ENCODE measurements at places on chromosomes 12 and 14. TPM values are rescaled to one million over a fixed set of nuclear protein-coding genes. Genes with fewer than 3 reads are reported as not detected.

DNA sequence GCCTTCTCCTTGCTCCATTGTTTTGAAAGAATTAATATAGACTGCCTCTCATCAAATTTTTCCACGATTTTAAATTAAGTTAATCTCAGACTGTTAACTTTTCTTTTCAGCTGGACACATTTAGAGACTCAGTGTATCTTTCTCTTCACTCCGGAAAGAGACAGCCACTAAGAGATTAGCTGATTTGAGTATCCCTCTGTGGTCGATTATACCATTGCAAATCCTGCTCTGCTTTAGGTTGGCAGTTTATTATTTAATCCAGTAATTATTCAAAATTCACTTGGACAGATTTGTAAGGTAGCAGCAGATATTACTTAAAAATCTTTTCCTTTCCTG, 588 bp upstream of the TWF1 start:
- DNase-seq = no peak

DNA sequence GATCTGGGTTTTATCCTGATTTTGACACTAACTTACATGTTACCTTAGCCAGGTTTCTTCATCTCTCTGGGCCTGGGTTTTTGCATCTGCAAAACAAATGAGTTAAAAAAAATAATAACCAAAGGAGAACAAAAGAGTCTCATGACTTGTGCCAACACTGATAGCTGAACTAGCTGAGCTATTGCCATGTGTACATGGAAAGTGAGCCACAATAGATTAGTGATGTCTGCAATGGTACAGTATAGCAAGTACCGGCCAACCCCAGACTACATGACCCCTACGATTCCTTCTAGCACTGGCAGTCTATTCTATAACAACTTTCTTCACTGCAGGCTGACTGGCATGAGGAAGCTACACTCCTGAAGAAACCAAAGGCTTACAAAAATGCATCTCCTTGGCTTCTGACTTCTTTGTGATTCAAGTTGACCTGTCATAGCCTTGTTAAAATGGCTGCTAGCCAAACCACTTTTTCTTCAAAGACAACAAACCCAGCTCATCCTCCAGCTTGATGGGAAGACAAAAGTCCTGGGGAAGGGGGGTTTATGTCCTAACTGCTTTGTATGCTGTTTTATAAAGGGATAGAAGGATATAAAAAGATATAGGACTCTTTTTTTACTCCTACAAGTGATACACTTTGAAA, 123.7 kb downstream of the DAD1 start:
- no peak for DNase-seq

The PKP2 gene
- not detected for total RNA-seq

DNA sequence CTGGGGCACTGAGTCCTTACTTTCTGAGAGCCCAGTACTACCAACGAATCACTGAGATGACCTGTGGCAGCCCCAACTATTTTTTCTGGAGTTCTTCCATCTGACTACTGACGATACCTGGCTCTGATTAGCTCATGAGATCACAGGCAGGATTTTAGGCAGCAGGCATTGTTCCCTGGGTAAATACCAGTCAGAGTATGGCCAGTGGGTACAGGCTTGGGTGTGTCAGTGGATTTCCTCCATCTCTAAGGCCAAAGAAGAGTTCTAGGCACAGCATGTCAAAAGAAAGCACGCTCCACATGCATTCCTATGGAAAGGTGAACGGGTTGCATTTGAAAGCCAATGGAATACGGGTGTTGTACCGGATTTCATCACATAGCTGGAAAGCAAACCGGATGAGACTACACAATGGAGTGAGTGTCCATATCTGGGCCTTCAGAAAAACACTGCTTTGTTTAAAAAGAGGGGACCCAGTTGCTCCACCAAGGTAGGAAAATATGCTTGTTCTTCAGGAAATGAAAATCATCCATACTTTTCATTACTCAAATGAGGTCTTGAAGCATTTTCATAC, 55.0 kb downstream of the PAX9 start:
- DNase-seq = no peak

DNA sequence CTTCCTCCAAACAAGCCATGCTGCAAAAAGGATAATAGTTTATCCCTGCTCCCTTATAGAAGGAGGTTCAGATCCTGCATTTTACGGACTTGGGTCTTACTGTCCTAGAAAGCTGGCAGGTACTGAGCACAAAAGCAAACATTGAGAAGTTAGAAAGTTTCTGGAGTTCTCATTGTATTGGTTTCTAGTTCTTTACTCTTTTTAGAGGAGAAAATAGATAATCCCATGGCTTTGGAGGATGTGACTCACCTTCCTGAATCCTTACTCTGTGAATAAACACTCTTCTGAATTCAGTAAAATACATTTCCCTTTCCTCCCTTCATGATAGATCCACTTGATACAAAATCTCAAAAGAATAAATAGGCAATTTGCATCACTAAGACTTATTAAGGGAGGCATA, 188.9 kb downstream of the NPAS3 start:
- no peak for DNase-seq

- DNase-seq = no peak
Observed at GRCh38 chr14:38710196-38710595, 392.8 kb downstream of the SEC23A start.

DNA sequence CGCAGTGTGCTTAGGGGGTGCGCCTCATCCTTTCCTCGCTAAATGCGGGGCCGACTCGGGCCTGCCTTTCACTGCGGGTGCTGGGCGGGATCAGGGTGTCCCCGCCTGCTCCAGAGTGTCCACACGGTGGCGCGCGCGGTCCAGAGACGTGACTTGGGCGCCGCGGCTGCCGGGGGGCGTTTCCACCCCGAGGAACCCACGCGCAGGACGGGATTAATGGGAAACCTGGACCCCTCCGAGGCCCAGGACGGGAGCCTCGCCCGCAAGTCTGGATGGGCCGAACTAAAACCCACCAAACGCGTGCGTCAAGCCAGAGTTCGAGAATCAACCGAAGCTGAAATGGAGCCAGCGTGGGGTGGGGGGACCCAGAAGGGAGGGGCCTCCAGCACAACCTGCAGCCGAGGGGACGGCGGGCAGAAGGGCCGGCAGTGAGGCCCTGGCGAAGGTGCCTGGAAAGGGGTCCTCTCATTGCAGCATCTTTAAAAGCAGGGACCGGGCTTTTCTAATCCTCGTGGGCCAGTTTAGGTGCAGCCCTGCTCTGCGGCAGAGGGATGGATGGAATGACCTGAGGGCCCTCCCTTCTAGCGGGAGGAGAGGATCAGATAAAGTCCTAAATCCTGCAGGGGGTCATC, 93.3 kb downstream of the NINJ2 start:
- DNase-seq = peak; percentile 89

The NAA25 gene
- total RNA-seq = 35.1 TPM

GRCh38 chr12:122028165-122028904, 6.7 kb downstream of the BCL7A start:
- no peak for DNase-seq

- no peak for DNase-seq
Observed at GRCh38 chr12:89709995-89710872, 1.6 kb upstream of the ATP2B1 start.

GRCh38 chr14:49992901-49993339, 100.0 kb downstream of the ARF6 start:
- no peak for DNase-seq

DNA sequence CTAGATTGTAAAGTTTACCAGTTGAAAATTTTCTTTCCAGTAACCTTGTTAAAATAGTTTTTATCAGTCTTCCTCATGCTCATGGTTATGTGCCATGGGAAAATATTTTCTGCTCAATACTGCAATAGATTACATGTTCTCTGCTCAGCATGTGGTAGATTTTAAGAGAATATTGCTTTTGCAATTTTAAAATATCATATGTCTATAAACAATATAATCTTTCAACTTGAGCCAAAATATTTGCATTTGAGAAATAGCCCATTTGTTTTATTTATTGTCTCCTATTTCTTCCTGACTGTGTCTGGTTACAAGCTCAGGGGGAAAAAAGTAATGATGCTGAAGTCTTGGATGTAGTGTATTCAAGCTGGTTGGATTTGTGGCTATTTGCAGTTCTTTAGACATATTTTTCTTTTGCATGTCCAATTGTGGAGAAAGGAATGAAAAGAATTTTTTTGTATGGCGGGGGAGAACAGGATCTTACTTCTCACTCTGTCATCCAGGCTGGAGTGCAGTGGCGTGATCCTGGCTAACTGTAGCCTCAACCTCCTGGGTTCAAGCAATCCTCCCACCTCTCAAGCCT, 342.6 kb upstream of the NAV3 start:
- DNase-seq = no peak

GRCh38 chr14:68981539-68981976, 2.5 kb upstream of the ACTN1 start:
- no peak for DNase-seq

DNA sequence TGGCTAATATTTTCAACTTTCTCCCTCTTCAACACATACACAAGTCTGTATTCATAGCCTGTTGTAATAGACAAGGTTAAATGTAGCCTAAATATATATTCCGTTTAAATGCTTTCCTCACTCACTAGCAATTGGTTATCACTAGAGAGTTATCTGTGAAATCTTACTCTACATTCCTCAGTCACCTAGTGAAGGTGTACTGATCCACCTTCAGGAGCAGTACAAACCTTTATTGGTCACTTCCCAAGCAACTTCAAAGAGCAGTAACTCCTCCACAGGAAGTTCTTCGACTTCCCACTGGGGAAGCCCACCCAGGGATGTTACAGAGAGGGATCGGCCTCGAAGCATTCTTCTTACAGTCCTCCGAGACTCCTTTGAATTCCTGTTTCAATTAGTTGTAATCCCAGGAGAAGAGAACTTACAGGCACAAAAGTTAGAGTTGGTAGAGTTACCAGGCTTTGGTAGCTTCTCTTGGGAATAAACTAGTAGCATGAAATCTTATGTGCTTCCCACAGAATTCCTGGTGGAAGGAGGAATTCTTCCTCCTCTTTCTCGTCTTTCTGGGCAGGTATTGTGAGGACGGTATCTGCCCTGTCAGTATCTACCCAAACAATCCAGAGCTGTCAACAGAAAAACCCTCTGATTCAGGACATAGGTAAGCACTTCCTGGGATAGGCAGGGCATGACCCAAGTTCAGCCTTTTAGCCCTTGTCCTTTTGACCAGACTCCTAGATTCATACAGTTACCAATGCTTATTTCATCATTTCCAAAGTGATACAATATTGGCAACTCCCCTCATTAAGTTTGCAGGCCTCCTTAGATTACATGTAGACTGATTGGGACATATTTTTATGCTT, at the start of gene GYS2:
GYS2 (minus strand) TSS at position 603 of the 857 bp plus-strand sequence; CDS start at position 348, 255 bp downstream.
- no peak for DNase-seq

The LRRC10 gene
- not detected for total RNA-seq

The DIO3 gene
- not detected for total RNA-seq

The HOXC12 gene
- not detected for total RNA-seq

DNA sequence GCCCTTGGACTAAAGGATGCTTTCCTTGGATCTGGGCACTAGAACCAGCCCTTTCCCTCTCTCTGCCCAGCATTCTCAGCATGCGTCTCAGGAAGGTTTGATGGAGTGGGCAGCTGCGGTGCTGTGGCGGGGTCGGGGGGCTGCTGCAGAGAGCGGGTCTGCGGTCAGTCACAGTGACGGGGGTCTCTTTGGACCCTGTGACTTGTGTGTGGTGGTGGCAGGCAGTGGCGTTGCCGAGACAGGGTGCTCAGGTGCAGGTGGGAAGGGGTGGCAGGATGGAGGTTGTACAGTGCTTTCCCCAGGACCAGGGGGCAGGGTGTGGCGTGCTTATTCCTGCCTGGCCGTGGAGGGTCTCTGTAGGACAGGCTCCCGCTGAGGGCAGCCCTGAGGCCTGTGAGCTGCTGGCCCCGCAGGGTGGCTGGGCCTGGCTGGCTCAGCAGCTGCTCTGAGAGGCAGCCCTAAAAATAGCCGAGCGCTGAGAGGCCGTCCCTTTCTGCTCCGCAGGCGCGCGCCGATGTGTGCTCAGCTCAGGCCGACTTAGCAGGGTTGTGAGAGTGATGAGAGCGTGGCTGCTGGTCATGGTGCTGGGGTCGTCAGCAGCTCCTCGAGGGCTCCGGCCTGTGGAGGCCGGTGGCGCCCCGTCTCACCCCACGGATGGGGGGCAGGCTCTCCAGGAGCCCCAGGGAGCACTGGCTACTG, 9.7 kb downstream of the PACS2 start:
- DNase-seq = no peak

- DNase-seq = no peak
Observed at GRCh38 chr12:15797818-15798217, 8.6 kb upstream of the EPS8 start.

DNA sequence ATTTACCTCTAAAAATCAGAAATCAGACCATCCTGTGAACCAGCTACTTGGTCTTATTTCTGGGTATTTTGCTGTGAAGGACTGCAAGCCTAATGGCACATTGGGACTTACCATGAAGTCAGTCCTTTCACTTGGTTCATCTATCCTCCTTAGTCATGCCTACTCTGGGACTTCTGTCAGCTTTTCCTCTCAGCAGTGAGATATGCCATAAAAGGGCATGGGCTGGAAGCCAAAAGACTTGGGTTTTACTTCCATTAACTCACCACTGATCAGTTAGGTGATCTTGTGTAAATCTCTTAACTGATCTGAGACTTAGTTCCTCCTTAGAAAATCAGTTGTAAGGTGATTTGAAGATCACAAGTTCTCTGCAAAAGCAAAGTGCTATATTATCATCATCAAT, 116.5 kb downstream of the PAH start:
- DNase-seq = no peak

GRCh38 chr14:68703093-68703492, 89.8 kb downstream of the ZFP36L1 start:
- no peak for DNase-seq

The GALNT4 gene
- 4.6 TPM for total RNA-seq

GRCh38 chr14:103192246-103192840, 69.1 kb downstream of the TNFAIP2 start:
- DNase-seq = no peak

DNA sequence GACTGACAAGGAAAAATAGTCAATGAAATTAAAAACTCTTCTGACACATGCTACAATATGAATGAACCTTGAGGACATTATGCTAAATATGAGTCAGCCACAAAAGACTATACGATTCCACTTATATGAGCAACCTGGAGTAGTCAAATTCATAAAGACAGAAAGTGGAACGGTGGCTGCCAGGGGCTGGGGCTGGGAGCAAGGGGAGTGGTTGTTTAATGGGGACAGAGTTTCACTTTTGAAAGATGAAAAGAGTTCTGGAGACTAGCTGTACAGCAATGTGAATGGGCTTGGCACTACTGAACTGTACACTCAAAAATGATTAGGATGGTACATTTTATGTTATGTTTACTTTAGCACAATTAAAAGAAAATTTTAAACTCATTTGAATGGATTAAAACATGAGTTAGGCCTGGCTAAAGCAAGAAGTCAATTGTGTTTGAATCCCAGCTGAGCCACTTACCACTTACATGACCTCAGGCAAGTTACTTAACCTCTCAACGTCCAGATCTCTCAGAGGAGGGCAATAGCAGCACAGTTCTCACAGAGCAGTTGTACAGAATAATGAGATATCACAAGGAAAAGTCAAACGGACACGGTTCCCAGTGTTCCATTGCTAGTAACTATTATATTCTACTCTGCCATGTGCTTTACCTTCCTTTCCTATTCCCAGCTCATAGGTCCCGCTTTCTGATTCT, 102.5 kb downstream of the SPTSSA start:
- no peak for DNase-seq

- DNase-seq = no peak
Observed at GRCh38 chr14:92624764-92625163, 111.2 kb downstream of the RIN3 start.

GRCh38 chr14:22003461-22003860, 329.8 kb upstream of the OR4E1 start:
- DNase-seq = no peak

- DNase-seq = no peak
Observed at GRCh38 chr12:111523587-111524167, 75.4 kb downstream of the ATXN2 start.

Data from CD8-positive, alpha-beta T cell (primary cell).